PC-3 (cell line): ENCODE measurements at places on chromosomes 16 and 17. TPM values are rescaled to one million over a fixed set of nuclear protein-coding genes. Genes with fewer than 3 reads are reported as not detected.

Gene WFDC1
- 0.15 TPM in 1 of 2 replicates, not detected in the other for total RNA-seq

Gene CXCL16
- 22.1 and 38.7 TPM in 2 replicates for total RNA-seq

Gene CDYL2
- total RNA-seq, result 7.6 and 8.5 TPM in 2 replicates

- H3K4me1 ChIP-seq, result peaks cover 5% of the 10 kb centered on the region; the same call in 1 of the 2 replicates
- peaks cover 33% of the 10 kb centered on the region for H3K27me3 ChIP-seq
- no peak overlapping the region for H3K4me3 ChIP-seq
These were observed 10.3 kb upstream of the RPL38 start for GRCh38 chr17:74192950-74193781.

- H3K4me3 ChIP-seq, result no peak overlapping the region
- no peaks in the 10 kb centered on the region for H3K36me3 ChIP-seq
- peaks cover 4% of the 10 kb centered on the region; the same call in 1 of the 2 replicates for H3K4me1 ChIP-seq
- DNase-seq, result peak; percentile 21
- no peaks in the 10 kb centered on the region for H3K27me3 ChIP-seq
These were observed 18.6 kb downstream of the CDH16 start for GRCh38 chr16:66899945-66900710.

DNA sequence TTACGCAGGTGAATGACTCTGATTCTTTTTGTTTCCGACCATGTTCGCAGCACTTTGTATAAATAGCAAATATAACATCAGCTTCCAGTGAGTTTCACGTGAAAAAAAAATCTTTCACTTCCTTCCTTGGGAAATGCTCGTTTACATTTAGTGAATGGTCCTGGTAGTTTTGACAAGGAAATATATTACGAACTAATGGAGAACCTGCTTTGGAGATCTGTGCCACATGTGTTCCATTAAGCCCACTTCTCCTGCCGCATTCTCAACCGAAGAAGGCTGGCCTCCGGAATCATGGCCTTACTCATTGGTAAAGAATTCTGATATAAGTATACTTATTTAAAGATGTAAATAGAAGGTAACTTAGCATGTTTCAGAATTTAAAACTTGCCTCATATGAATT is 3.6 kb downstream of the CRAMP1 start:
- H3K36me3 ChIP-seq, result peaks cover 14% of the 10 kb centered on the region
- peaks cover 15% of the 10 kb centered on the region for H3K4me1 ChIP-seq
- no peak overlapping the region for H3K27ac ChIP-seq
- H3K27me3 ChIP-seq, result no peaks in the 10 kb centered on the region
- no peak for DNase-seq

DNA sequence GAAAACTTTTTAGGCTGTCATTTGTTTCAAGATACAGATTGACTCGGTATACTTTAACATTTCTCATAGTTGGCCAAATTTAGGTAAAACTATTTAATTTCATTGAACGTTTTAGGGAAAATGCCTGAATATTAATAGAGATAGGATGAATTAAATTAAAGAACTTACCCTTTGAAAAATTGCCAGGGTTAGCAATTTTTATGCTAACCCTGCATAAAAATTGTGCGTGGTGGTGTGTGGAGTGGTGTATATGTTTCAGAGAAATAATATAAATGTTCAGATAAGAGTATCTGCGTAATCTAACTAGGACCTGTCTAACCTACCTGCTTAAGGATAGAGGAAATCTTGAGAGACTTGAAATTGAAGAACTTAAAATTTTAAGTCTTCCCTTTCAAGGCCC is 21.4 kb downstream of the NF1 start:
- DNase-seq, result no peak
- H3K4me1 ChIP-seq, result peaks cover 8% of the 10 kb centered on the region; the same call in 1 of the 2 replicates
- no peak overlapping the region for H3K4me3 ChIP-seq
- no peaks in the 10 kb centered on the region for H3K36me3 ChIP-seq

- no peak overlapping the region for H3K27ac ChIP-seq
- H3K36me3 ChIP-seq, result no peaks in the 10 kb centered on the region
- H3K27me3 ChIP-seq, result peaks cover 16% of the 10 kb centered on the region
These were observed 281.3 kb downstream of the IRF8 start for GRCh38 chr16:86180244-86180643.

GRCh38 chr17:78147315-78147998 is 1.3 kb downstream of the C17orf99 start:
- no peaks in the 10 kb centered on the region for H3K27me3 ChIP-seq
- DNase-seq, result no peak

DNA sequence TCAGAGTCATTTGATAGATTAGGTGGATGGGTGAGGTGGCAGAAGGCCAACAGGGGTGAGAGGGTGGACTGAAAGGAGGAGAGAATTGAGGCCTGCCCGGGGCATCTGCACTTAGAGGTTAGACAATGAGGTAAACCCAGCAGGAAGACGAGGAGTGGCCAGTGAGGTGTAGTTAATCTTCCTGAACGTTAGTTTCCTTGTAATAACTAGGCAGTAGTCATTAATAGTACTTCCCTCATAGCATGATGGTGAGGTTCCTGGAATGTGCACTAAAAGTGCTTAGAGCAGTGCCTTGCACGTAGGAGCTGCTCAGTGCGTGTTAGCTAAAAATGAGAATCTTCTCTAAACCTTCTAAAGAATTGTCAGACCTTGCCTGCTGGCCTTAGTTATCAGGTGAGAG is 13.5 kb upstream of the KSR1 start:
- no peaks in the 10 kb centered on the region for H3K27me3 ChIP-seq
- no peak for DNase-seq
- no peaks in the 10 kb centered on the region for H3K36me3 ChIP-seq
- H3K4me1 ChIP-seq, result peaks cover 23% of the 10 kb centered on the region

- H3K4me1 ChIP-seq, result no peaks in the 10 kb centered on the region
- no peak for DNase-seq
- peaks cover 94% of the 10 kb centered on the region for H3K36me3 ChIP-seq
- no peak overlapping the region for H3K27ac ChIP-seq
- no peaks in the 10 kb centered on the region for H3K27me3 ChIP-seq
- H3K4me3 ChIP-seq, result no peak overlapping the region
These were observed 73.4 kb downstream of the PLD6 start for GRCh38 chr17:17132746-17133145.

GRCh38 chr17:68576811-68577496 is 24.2 kb downstream of the FAM20A start:
- H3K4me3 ChIP-seq, result no peak overlapping the region
- no peaks in the 10 kb centered on the region for H3K27me3 ChIP-seq
- no peak for DNase-seq
- no peaks in the 10 kb centered on the region for H3K36me3 ChIP-seq

DNA sequence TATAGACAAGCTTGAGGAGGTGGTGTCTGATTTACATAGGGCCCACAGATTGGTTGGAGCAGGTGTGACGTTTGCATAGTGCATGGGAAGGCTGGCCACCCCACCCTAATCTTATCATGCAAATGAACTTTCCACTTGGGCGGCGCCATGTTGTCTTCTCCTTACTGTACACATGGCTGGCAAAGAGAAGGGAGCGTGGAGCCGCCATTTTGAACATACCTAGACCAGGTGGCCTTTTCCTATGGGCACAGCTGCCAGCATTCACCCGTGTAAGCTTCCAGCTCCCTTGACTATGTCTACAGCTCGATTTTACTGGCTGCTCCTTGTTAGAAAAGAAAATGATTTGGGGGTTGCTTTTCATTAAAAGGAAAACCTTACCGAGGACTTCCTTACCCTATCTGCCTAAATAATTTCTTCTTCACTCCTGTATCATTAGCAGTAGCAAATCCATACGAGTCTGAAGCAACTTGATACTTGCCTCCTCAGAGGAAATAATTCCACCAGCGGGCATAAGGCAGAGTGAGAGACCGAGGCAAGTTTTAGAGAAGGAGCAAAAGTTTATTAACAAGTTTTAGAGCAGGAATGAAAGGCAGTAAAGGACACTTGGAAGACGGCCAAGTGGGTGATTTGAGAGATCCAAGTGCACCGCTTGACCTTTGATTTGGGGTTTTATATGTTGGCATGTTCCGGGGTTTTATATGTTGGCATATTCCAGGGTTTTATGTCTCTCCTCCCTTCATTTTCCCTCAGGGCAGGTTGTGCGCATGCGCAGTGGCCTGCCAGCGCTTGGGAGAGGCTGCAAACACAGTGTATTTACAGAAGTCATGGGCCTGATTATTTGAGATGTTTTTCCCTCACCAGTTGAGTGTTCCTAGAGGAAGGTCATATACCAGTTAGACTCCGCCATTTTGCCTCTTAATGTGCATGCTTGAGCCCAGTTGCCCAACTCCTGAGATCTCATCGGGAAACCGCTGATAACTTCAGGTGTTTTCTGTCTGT is 65.7 kb downstream of the MARF1 start:
- H3K27ac ChIP-seq, result no peak overlapping the region
- DNase-seq, result no peak
- H3K36me3 ChIP-seq, result no peaks in the 10 kb centered on the region
- peaks cover 20% of the 10 kb centered on the region for H3K4me1 ChIP-seq
- H3K4me3 ChIP-seq, result no peak overlapping the region

GRCh38 chr17:68382582-68383085 is 74.7 kb downstream of the WIPI1 start:
- no peak overlapping the region for H3K4me3 ChIP-seq
- peaks cover 55% of the 10 kb centered on the region for H3K4me1 ChIP-seq
- peak overlapping the region; percentile 82 for H3K27ac ChIP-seq
- no peaks in the 10 kb centered on the region for H3K36me3 ChIP-seq
- no peak for DNase-seq

DNA sequence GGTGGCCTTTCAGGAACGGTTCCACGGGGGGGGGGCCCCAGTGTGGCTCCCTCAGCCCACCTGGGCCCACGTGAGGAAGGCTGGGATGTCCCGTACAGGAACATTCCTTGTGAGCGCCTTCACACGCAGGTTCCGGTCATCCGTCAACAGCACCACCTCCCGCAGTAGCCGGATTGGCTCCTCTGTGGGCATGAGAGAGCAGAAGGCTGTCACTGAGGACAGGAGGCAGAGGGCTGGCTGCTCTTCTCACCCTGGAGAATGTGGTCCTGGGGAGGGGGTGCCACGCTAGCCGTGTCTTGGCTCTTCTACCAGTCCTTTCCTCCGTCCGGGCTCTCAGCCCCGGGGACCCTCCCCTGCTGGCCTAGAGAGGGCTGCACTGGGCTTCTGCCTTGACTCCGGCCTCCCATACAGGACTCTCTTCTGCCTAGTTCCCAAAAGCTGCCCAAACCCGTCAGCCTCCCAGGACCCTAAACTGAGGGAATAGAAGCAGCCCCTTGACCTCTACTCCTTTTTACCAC is 6.6 kb downstream of the HIC1 start:
- no peak overlapping the region for H3K27ac ChIP-seq
- no peak overlapping the region for H3K4me3 ChIP-seq
- no peaks in the 10 kb centered on the region for H3K4me1 ChIP-seq
- no peaks in the 10 kb centered on the region for H3K27me3 ChIP-seq
- no peak for DNase-seq

DNA sequence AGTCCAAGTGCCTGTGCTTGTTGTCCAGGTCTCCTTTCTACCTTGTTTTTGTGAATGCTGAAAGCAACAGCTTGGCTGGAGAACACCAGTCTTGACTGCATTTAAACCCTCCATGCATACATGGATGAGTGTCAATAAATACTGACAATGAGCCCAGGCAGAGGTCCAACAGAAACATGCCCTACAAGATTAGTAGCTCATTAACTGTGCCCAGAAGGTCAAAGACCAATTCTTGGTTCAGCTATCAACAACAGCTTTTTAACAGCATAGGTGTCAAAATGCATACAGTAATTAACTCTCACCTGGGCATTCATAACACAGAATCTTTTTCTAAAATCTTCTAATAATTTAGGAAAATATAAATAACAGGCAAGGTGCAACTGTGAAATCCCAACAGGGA is 63.2 kb downstream of the N4BP1 start:
- no peak overlapping the region for H3K27ac ChIP-seq
- no peaks in the 10 kb centered on the region for H3K27me3 ChIP-seq
- H3K4me3 ChIP-seq, result no peak overlapping the region
- no peaks in the 10 kb centered on the region for H3K4me1 ChIP-seq
